ENCODE measurements at places on chromosomes 11 and 22.

GRCh38 chr22:29719899-29720645, at the start of gene CABP7:
CABP7 (plus strand) TSS chr22:29720003; CDS start chr22:29720425, 422 bp downstream.
- ATAC-seq: no peak

GRCh38 chr22:28230671-28231070, 311.6 kb upstream of the PITPNB start:
- no peak for ATAC-seq

DNA sequence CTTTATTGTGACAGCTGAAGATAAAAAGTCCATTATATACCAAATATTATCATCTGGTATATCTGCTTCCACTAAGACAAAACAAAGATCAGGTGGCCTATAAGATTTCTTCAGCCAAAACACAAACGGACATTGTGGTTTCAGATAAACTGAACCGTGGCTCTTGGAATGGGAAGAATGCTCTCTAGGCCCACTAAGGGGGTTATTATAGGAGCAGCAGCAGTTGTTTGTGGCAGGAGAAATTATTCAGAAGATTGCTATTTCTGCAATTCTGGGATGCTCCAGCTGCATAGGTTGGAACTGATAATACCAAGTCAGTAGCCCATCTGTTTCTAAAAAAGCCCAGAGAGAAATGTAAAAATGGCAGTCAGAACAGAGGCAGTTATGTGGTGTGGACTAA, 145.3 kb downstream of the NCAM1 start:
- ATAC-seq: no peak

DNA sequence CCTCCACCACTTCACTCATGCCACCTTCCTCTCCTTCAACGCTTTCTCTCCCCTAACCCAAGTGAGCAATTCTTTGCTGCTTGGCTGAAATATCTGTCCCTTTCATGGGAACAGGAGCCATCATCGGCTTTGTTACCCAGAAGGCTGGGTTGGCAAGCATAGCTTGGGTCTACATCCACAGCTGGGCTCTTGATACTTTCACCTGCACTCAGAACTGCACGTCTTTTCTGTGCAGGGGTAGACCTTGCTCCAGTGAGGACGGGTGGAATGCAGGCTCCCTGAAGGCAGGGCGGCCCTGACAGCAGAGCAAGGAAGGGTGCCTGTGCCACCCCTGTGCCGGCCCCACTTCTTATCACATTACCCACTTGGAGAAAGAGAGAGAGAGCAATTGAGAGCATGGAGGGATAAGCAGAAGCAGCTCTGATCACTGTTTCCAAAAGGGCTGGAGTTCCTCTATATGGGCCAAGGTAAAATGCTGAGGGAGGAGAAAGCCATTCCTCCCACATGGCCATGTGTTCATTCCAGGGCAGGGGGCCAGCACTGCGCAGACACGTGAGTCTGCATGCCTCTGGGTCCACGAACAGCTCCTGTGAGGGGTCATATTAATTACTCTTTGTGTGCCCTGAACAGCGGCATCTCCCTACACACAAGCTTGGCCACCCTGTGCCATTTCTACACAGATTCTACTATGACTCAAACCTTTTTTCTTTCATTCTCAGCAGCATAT, 181.8 kb downstream of the BUD13 start:
- ATAC-seq: no peak

- no peak for ATAC-seq
Measured at GRCh38 chr11:111253131-111253530, 7.6 kb downstream of the POU2AF2 start.

Measured in esophagus mucosa (tissue), 1 donor.